ENCODE measurements at places on chromosomes 2 and 18.

DNA sequence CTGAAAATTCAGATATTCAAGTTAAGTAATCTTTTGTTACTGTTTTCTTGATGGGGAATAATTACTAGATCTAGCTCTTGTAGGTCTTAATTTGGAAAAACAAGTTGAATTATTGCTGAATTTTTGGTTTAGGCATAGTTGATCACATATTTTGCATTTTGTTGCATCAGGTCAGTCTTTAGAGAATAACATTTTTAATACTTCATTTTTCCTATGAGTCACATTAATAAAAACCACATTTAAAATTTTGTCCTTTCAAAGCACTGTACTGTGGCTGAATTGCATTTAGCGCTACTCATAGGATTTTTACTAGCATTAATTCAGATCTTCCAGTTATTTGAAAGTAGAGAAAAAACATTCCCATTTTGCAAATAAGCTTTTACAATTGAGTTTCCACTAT, 23.2 kb downstream of the MAP4K4 start:
- no peak for DNase-seq

DNA sequence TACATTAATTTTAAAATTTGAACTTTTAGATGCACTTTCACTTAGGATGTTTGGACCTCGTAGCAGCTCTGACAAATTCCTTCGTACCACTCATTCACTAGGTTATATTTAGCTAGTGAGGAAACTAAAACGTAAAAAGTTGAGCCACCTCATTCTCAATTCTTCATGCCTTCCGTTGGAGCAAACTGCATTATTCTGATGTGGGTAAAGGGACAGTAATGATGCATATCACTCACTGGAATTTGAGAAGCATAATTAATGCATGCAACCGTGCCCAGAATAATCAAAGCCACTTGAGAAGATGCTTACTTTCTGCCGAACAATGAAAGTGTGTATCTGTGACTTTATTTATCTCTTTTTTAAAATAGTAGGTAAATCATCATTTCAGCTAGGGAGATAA, 2.2 kb downstream of the CNOT9 start:
- DNase-seq: no peak

DNA sequence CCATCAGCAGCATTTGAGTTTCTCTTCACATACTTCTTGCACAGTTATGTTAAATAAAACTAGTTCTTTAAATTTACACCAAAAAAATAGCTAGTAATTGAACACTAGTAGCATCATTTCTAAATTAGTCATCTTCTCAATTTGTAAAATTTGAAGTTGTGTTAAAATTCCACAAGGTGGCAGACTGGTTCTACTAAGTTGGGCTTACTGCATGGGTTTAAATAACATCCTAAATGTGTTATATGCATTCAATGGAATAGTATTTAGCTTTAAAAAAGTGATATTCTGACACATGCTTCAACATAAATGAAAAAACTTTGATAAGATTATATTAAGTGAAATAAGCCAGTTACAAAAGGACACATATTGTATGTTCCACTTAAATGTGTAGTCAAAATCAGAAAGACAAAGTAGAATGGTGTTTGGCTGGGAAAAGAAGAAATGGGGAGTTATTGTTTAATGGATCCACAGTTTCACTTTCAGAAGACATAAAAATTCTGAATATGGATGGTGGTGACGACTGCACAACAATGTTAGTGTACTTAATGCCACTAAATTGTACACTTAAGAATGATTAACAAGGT, 28.7 kb upstream of the RPRD1A start:
- DNase-seq: no peak

- no peak for DNase-seq
These were observed 164.7 kb downstream of the ZBTB7C start for GRCh38 chr18:48244530-48244929.

- DNase-seq: no peak
These were observed 174.6 kb upstream of the GALNT5 start for GRCh38 chr2:157082950-157083349.

DNA sequence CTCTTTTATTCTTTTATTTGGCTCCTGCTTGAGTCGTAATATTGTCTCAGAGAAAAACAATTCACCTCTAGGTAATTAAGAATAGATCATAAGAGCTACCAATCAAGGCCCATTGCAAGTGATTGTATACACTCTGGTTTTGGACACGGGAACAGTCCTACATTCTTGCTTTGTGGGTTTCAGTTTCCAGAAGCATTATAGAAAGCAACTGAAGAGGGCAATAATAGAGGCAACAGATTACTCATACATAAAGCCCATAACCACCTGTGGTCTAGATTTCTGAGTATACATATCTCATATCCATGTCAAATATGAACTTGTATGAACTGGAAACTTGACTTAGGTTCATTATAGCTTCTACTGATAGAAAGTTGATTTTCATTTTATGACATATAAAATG, 65.4 kb downstream of the DIS3L2 start:
- no peak for DNase-seq

DNA sequence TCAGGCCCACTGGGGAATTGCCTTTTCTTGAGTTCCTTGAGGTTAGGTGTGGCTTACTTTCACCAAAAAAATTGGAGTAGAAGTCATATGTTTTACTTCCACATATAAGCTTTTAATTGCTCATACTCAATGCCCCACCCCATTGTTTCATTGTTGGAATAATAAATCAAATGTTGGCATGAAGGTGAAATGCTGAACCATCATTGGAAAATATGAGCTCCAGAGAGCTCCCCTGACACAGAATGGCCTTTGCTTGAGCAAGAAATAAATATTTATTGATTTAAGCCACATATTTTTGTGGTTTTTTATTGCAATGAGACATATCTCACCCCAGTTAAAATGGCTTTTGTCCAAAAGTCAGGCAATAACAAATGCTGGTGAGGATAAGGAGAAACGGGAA, 167.3 kb upstream of the SRD5A2 start:
- DNase-seq: no peak

DNA sequence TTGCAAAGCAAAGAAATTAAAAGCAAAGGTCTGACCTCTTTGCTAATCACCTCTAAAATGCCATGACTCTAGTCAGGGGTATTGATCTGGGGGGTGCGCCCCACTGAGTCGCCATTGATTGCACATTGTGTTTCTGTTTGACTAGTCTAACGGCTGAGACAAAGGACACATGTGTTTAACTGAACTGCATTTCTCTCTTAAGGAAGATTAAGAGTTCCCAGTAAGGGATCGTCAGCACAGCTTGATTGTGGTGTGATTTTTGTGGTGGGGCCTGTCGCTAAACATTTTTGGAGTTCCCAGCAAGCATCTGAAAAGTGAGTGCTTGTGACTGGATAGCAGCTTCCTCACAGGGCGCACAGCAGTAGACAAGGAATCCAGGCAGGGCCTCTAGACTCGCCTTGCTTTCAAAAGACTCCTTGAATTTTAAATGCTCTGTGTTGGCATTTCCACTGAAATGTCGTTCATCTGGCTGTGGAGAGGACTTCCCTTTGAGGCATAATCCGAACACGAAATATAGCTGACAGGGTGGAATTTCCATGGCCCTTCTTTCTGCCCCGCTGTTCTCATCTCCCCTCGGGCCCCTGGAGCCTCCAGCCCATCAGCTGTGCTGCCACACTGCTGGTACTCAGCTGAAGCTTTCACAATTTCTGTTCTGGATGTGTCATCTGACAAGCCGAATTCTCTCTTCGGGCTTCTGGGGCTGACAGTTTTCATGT, 126.3 kb downstream of the FAM168B start:
- DNase-seq: no peak

DNA sequence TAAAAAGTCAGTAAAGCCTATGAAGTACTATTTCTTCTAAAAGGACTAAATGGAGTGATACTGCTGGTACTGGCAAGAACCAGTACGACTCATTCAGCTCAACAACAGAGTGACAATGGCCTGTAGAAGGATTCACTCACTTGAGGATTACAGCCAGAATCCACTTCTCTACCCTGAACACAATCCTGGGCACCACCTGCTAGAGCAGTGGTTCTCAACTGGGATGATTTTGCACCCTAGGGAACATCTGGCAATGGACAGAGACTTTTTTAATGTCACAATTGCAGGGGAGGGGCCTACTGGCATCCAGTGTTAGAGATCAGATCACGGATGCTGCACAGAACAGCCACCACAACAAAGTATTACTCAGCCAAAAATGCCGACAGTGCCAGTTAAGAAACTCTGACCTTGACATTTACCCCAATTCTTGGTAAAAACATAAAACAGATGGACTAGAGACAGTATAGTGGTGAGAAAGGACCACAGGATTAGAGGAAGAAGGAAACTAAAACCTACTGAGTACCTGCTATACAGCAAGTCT, 5.0 kb downstream of the SPIRE1 start:
- DNase-seq: no peak

GRCh38 chr2:38440655-38441054, 63.6 kb upstream of the ATL2 start:
- DNase-seq: no peak

DNA sequence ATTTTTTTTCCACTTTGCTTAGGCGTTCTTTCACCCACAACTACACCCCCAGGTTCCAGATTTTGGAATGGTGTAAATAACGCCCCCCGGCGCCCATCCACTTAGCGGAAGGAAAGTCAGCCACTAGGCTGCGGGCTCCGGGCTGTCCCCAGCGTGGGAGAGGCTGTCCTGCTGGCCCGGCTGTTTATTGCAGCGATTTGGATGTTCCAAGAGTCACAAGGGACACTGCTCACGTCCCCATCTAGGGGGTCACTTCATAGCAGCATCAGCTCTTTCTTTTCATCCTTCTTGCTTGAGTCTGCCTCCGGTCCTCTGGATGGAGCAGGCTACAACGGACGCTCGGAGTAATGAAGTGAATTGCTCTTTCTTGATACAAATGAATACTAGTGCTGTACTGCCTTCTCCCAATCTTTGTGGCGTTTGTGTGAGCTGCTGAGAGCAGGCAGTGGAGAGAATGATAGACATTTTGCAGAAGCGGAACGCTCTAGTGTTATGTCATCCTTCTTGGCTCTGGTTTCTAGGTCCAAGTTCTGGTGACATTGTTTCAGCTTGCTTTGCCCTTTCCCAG, 50.7 kb upstream of the PAIP2B start:
- DNase-seq: no peak

DNA sequence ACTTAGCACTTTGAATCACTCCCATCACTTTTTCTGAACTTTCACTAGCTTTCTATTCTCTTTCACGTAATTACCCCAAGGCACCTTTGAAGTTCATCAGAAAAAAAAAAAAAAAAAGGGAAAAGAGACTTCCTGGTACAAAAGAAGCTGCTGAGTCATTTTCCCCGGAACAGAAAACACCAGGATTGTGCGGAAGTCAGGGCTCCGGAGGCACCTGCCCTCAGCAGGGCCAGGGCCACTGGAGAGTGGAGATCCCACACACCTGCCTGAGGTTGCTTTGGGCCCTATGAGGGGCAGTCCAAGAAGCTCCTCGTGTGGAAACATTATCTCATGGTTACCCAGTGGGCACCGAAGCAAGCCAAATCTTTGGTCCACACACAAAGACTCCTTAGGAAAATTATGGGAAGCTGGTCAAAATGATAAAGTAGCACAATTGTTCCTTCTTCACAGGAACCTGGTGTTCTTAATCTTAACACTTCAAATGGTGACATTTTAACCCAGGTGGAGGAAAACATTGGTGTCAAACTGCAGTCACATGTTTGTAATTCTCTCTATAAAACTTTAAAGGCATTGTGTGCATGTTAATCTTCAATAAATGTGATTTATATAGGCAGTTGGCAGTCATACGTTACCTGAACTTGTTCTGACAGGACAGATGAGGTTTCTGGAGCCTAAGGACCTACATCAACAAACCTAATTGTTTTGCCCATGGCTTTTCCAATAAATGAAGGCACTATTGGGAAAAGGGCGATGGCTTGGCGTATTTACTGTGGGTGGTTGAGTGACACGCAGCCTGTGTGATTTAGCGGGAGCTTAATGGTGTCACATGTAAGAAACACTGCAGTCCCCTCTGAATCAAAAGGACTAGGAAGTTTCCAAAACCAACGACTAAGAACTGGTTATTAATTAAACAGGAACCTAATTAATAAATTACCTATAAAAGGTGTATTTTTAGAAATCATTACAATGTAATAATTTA, 23.4 kb upstream of the FAM110C start:
- DNase-seq: no peak

All from stimulated activated CD8-positive, alpha-beta memory T cell treated with anti-CD3 and anti-CD28 coated beads, Interleukin-4, amount 100 ng/mL, for 1 hour (primary cell).